ENCODE measurements at places on chromosomes 1 and 21.
A peak's percentile ranks its signal among the peaks of the same experiment; 100 is the strongest.

DNA sequence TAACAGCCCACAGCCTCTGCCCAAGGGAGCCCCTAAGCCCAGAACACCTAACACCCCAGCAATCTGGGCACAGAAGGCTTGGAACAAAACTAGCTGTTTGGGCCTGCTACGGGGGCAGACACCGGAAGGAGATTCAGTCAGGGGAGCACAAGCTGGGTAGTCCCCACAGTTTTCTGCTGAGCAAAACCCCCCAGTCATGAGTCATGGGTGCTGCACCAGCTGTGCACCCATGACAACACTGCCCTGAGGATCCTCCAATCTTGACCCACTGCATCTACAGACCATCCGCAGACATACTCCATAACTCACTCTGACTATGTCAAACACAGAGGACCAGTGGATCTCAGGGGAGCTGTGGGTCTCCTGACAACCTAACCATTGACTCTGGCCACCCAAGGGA lies 105.1 kb downstream of the LRIG2 start:
- DNase-seq, result no peak

DNA sequence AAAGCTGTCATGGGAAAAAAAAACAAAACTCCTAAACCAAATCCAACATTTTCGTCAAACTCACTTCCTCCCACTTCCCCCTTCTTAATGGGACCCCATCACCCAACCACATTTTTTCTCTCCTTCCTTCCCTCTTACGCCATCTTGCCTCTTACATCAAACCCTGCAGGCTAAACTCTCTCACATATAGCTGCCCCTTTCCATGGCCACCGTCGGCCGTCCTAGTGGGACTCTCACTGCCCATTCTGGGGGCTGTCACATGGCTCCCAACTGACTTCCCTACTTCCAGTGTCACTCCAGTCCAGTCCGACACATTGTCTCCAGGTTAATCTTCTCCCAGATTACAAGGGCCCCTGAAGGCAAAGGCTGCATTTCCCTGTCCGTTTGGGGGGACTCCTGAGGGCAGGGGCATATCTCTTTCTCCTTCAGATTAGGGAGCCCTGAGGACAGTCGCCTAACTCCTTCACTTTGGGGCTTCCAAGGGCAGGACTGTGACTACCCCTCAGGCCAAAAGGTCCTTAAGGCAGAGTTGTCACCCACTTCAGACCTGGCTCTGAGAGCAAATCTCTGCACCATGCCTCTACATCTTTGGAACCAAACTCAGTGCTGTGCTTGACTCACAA lies 658 bp downstream of the UBXN11 start:
- peak; percentile 39 for DNase-seq

DNA sequence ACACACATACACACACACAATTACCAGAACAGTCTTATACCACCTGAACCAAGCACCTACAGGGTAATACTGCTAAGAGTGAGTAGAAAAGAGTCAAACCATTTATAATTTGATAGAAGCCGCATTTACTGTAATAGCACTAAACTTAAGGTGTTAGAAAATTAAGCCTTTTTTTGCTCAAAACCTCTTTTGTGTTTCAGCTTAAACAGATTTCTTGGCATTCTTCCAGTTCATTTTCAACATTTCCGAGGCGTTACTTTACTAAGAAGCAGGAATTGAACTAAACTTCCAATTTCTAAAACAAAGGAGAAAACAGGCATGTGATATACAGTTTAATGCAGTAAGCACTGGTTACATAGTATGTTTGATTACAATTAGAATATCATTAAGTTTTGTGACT lies 387.2 kb downstream of the NCAM2 start:
- DNase-seq, result no peak

DNA sequence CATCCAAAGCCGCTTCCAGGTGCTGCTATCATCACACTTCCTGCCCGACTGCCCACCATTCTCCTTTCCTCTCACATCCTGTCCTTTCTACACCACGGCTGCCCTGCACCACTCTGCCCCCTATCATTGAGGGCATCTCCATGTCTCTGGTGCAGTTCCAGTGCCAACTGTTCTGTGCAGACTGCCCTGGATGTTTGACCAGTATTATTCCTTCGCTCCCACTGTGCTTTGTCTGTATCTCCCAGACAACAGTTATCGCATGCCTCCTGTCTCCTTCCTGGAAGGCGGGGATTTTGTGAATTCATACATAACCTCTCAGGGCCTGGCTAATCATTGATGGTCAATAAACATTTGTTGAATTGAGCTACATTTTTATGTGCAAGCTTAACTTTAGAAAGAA lies 63.6 kb upstream of the GNG12 start:
- no peak for DNase-seq

GRCh38 chr1:198794498-198794897 lies 155.7 kb downstream of the PTPRC start:
- peak; percentile 62 for DNase-seq

DNA sequence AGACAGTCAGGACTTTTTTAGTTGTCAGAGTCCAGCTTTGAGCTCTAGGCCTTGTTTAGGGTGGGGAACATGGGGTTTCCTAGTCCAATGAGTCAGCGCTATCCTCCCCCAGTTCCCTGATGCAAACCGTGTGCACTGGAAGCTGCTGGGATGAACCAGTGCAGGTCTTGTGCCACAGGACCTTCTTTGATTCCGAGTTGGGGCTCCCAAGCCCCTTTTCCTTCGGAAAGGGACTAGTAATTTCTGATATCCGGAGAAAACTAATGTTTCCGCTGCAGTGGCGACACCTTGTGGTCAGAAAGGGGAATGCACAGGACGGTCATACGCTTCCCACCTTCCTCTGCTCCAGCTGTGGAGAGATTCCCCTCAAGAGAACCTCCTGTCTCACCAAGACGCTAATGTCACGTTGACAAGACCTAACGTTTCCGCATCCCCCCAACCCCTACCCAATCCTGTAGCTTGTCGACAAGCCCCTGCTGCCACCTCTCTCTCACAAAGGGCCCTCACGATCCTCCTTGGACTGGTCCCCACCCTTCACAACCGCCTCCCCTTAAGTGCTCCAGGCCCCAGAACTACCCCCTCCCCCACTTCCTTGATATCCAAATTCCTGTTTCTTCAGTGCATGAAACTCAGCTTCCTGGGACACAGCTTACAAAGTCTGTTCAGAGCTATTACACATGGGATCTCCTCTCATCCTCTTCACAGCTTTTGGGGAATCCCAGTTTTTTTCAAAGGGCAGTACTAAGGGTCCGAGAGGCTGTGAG lies 30.9 kb downstream of the GPA33 start:
- peak; percentile 73 for DNase-seq
